ENCODE measurements at places on chromosomes 5 and 9.

GRCh38 chr9:18632632-18633403, 158.9 kb downstream of the ADAMTSL1 start:
- peak; percentile 69 for DNase-seq

GRCh38 chr5:151745071-151745705, 13.2 kb downstream of the ATOX1 start:
- no peak for DNase-seq

- DNase-seq, result no peak
Observed at GRCh38 chr5:149317281-149318048, 27.8 kb upstream of the GRPEL2 start.

DNA sequence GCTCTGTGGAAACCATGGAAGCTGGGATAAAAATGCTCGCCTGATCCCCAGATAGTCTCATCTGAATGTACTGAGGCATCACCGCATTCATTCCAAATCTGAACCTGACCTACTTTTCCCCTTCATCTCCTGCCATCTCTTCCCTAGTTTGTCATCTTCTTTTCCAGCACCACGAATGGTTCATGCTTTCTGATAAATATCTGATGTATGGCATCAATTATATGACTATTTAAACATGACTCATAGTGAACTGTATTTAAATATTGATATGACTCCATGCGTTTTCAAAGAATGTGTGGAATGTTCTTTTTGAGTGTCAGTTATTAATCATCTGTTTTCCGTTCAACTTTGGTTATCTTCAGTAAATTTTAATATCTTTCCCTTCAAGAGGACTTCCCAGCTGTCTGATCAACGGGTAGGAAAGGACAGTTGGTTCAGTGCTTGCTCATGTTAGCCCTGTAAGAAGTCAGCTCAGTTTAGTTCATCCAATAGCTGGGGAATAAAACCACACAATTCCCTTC, 21.1 kb downstream of the BASP1 start:
- no peak for DNase-seq

DNA sequence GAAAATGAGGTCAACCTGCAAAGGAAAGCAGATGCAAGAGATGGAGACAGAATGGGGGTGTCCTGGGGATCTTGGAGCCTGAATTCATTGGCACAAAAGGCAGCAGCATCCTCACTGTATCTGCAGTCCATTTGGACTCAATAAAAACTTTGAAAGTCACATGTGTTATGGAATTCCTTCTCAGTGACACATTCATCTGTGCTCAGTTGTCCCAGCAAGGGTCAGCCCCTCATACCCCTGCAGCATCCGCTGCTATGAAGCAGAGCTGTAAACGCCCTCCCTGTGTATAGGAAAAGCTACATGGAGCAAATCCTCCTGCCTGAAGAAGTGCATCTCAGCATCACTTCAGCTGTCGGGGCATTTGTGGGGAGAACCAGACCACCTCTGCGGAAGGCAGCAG, 14.5 kb upstream of the RARS1 start:
- no peak for DNase-seq

DNA sequence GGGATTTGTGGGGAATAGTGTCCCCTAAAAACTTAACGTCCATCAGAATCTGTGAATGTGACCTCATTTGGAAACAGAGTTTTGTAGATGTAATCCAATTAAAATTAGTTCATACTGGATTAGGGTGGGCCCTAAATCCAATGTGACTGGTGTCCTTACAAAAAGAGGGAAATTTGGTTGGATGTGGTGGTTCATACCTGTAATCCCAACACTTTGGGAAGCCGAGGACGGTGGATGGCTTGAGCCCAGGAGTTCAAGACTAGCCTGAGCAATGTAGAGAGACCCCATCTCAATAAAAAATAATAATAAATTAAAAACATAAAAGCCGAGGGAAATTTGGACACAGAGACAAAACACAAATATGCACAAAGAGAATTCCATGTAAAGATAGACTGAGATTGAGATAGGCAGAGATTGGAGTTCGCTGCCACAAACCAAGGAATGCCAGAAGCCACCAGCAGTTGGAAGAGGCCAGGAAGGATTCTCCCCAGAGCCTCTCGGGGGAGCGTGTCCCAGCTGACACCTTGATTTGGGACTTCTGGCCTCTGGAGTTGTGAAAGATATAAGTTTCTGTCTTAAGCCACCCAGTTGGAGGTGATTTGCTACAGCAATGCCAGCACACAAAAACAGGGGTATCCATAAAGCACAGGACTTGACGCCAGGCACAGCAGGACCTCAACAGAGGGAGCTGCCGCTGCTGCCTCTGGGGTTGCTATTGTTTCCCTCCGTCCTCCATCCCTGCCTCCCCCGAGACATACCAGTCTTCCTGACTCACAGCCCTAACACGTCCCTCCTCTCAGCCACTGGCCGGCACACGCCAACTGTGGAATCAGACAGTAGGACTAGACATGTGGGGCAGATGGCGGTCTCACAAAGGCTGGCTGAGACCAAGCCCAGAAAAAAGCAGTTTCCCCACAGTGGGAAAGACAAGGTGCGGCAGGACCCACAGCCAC, 73.8 kb upstream of the IL17B start:
- DNase-seq, result peak; percentile 87

DNA sequence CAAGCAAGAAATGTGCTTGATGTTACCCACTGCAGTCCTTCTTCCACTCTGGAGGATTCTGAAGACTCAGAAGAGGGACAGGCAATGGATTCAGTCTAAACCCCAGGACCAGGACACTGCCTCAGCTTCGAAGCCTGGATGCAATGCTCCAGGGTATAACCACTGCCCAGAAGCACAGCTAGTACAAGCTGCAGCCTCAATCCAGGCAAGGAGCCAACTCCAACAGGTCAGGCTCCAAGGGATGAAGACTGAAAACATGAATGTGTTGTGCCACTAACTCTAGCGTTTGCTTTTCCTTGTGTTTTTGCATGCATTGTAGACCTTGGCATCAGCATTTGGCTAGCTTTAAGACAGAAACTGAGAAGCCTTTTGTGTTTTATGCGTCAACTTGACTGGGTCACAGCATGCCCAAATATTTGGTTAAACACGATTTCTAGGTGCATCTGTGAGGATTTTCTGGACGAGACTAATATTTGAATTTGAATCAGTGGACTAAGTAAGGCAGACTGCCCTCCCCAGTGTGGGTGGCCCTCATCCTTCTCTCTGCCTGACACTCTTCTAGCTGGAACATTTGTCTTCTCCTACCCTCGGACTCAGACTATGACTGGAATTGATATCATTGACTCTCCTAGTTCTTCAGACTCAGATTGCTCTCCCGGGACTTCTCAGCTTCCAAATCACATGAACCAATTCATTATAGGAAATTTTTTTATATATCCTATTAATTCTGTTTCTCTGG, 20.5 kb upstream of the GPX3 start:
- DNase-seq, result no peak

GRCh38 chr5:168422431-168422830, 63.8 kb upstream of the RARS1 start:
- DNase-seq, result no peak

DNA sequence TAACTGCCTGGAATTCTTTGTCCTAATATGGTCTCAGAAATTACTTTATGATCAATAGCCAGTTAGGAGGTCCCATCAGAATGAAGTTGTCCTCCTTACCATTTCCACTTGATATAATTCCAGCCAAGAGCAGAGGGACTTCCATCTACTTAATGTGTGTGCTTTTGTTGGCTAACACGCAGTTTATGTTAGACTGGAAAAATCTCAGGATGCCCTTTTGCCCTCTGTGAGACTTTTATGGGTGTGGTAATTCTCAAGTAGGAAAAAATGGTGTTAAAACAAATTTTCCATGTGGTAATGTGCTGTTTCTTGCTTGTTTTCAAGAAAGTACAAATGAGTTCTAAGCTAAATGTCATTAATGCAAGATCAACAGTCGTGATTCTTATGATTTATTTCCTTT, 327.1 kb downstream of the MTRR start:
- DNase-seq, result no peak

DNA sequence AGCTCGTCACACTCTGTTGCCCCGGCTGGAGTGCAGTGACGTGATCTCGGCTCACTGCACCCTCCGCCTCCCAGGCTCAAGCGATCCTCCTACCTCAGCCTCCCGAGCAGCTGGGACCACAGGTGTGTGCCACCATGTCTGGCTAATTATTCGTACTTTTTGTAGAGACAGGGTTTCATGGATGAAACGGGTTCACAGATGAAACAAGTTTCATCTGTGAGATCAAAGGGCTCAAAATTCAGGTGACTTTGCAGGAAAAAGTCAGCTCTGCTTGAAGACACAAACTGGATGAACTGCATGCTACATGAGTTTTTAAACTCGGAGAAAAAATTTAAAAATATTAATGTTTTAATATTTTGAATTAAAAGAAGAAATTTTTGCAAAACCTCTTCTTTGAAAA, 24.5 kb downstream of the ABHD17B start:
- DNase-seq, result no peak

DNA sequence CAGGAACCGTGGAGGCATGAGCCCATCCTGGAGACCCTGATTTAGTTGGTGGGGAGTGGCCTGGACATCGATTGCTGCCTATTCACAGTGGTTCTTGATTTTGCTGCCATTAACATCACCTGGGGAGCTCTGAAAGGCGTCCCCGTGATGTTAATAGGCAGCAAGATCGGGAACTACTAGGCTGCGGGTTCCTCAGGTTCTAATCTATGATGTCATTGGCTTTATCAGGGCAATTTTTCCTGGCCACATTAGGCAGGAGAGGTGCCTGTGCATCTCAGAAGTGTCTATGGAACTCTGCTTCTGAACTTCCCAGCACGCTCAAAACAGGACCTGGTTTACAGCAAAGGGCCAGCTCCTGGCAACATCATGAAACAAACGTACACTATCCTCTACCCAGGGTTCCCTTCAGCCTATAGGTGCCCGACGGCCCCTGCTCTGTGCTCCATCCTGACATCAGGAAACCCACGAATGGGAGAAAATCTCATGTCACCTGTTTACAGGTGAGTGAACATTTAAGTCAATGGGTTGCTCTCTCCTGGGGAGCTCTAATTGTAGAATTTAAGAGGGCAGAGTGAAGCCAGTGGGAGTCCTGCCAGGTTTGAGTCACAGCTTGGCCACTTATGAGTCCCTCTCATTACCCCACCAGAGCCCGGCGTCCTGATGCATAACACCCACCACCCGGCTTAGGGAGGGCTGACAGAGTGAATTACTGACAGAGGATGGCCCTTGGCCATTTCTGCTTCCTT, 49.4 kb downstream of the ROPN1L start:
- no peak for DNase-seq

- DNase-seq, result no peak
Observed at GRCh38 chr9:1300941-1301340, 250.8 kb downstream of the DMRT2 start.

DNA sequence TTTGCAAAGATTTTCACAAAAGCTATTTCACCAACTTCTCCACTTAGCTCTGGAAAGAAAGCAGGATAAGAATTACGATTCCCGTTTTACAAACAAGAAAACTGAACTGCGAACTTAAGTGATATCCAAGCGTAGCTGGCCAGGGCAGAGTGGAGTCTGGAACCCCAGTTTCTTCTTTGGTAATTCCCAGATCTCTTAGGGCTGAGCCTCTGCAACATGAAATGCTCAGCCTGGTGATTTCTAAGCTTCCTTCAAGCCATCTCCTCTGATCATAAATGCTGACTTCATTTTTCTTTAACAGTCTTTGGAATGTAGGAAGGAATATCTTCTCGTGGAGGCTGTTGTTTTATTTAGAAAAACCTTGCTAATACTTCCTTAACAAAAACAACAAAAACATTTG, 620.0 kb downstream of the CCDC171 start:
- DNase-seq, result no peak

DNA sequence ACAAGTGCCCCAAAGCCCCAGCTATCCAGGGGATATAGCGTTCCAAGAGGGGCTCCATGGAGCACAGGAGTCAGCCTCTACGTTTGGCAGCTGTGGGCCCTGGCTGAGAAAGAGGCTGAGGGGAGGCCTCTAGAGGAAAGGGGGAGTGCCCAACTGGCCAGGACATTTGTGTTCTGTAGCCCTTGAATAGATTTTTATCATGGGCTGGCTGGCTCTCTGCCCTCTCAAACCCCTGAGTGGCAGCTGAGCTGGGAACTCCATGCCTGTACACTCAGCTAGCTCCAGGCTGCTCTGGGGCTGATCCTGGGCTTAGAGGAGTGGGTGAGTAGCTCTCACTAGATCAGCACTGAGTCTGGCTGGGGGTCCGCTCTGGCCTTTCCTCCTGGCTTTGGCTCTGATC, 285.0 kb downstream of the ZSWIM6 start:
- DNase-seq, result no peak

GRCh38 chr5:150060471-150060870, 25.9 kb downstream of the CSF1R start:
- DNase-seq, result no peak

DNA sequence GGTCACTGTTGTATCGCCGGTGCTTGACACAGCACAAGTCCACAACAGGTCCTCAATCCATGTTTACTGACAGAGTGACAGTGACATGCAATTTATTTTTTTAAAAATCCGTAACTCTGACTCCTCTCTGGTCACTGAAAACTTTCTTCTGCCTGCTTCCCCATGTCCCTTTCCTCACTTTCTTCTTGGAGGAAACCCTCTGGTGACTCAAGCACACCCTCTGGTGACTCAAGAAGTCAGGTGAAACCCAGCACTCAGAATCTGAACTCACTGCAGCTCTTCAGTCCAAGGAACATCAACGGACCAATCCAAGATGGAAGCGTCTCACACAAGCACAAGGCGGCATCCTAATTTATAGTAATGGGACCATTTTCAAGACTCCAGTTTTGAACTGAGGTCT, 245.9 kb downstream of the FSTL4 start:
- no peak for DNase-seq

- DNase-seq, result no peak
Observed at GRCh38 chr9:109117856-109118807, 1.6 kb downstream of the TMEM245 start.

DNA sequence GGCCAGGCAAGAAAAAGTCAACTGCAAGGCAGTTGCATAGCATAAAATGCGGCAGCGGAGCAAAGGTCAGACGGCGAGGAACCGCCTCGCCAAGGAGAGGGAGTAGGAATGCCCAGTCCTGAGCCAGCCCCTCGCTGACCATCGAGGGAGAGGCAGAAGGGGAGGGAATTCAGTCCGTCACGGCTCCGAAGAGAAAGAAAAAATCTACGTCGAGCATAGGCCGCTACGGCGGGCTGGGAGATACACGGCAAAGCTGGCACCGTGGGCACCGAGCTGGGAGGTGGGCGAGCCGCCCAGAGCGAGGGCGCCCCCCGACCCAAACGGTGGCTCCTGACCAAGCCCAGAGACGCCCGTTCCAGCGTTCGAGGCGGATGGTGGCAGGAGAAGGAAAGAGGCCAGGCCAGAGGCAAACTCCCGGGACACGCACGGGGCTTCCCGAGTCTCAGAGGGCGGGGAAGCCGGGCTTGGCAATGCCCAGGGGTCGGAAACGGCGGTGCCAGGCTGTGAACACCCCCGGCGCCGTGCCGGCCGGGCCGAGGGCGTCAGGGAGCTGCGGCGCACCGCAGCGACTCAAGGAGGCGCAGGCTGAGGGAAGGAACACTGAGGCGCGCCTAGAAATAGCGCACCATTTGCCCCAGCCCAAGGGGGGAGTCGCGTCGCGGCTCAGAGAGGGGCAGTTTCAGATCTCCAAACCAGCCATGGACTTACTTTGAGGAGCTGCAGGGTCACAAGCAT, 518 bp downstream of the SPRY4 start:
- DNase-seq, result no peak

Data from AG04449 (cell line).